Activated CD4-positive, alpha-beta T cell treated with anti-CD3 and anti-CD28 coated beads, Interleukin-10, Interleukin-2, amounts not matched to agents 100 ng/mL and 50 ng/mL, durations not matched to agents 16 hours and 8 hours (primary cell): ENCODE measurements at places on chromosomes 2 and 18.

DNA sequence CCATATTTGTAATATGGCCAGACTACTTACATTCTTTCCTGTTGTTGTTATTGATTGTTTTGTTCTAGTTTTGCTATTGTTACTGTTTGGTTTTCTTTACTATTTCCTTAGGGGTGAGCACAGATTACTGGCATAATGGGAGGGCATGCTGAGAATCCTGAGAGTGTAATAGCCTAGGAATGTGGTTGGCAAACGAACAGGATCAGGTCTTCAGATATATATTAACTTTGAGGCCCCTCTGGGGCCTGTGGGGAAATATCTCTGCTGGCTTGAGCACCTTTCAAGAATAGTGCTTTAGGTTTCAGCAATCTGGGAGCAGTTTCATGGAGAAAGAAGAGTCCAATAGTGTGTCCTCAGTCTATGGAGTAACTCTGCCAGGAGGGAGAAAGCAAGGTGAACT is 144.4 kb downstream of the THSD7B start:
- no peak for DNase-seq

DNA sequence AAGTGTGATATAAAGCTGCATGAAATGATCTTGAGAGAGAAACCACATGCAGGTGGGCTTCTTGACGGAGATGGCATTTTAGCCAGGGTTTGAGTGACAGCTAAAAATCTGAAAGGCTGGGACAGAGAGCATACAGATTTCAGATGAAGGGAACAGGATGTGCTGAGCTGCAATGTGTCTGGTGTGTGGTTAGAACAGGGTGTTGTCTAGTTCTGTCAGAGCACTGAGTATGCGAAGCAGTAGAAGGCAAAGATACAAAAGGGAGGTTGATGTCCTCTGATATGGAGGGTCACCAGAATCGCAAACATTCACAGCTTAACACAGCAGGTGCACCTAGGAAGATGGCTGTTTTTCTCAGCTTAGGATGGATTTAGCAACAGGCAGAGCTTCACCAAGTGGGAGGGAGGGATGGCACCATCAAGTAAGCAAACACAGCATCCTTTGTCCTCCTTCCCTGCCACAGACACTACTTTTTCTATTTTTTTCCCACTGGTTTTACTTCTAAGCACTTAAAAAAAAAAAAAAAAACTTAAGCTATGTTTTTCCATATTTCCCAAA is 182.5 kb downstream of the TMX3 start:
- DNase-seq = no peak

- no peak for DNase-seq
Measured at GRCh38 chr18:49921318-49921985, 108.1 kb upstream of the ACAA2 start.

GRCh38 chr2:241309684-241310117 is 5.8 kb downstream of the HDLBP start:
- DNase-seq = peak; percentile 82

- no peak for DNase-seq
Measured at GRCh38 chr2:42446503-42447271, 47.1 kb downstream of the KCNG3 start.

DNA sequence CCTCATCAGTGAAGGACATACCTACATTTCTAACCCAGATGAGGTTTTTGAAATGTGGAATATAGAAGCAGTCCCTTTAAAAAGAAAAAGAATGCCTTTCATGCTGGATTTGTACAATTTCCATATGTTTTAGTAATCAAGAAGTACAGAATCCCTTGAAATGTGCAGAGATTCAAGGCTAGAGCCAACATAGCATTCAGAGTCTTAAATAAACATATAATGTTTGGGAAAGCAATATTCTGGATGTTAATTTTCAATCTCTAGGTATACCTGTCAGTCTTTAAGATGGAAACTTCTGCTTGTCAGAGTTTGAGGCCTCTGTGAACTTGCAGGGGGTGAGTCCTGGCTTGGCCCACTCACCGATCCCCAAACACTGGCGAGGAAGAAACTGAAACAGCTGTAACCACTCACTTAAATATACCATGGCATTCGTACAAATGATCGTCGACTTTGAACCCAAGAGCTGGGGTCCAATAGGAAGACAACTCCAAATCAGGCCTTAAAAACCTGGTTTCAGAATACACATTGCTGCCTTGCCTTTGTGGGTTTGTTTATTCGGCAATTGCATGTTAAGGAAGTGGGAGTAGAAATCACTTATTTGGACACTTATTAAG is 132.8 kb upstream of the NCK2 start:
- DNase-seq = no peak

GRCh38 chr2:145572238-145572637 is 1052.3 kb upstream of the ZEB2 start:
- no peak for DNase-seq

- DNase-seq = no peak
Measured at GRCh38 chr2:44233450-44234128, 41.7 kb upstream of the SLC3A1 start.

DNA sequence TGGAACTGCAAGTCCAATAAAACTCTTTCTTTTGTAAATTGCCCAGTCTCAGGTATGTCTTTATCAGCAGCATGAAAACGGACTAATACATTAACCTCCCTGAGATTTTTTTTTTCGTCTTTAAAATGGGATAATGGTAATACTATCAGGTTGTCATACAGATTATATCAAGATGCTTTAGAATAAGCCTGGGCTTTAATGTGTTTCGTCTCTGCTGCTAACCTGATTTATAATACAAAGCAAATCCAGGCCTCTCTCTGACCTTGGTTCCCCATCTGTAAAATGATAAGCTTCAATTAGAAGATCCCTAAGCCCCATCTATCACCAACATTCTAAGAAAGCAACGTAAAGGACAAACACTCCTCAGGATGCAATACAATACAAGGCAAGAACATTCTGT is 283.5 kb downstream of the LRATD1 start:
- no peak for DNase-seq

- DNase-seq = no peak
Measured at GRCh38 chr18:56269958-56270357, 368.4 kb downstream of the TXNL1 start.

DNA sequence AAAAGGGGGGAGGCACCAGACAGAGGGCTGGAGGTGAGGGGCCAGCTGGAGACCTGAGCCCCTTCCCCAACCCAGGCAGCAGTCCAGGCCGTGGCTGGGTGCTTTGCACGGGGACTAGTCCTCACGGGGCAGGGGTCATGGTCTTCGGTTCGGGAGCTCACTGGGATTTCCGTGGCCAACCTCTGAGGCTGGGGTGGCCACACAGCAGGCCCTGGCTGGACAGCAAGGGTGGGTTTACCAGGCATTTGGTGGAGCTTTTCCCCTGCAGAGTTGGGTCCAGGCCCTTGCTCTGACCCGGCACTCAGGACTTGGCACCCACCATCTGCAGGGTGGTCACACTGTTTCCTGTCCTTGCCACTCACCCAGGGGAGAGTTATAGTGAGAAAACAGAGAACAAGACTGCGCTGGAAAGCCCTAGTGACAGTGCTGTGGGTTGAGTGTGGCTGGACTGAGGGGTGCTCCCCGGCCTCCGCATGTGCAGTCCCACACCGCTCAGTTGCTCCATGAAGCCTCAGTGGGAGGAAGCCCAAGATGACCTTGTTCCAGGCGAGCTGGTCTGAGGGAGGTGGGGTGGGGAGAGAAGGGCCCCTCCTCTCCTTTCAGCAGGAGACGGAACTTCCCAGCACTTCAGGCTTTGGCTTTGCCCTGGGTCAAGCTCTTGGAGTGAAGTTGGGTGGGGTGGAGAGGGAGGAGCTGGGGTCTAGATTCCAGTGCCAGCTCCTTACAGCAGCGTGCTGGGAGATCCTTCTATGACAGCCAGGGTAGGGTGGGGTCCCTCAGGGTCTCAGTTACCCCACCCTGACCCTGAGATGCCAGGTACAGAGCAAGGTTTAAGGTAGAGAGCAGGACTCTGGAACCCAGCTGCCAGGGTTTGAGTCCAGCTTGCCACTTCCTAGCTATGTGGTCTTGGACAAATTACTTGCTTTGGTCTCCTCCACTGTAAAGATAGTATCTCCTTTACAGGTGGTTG is 219.8 kb downstream of the DYSF start:
- DNase-seq = no peak

- no peak for DNase-seq
Measured at GRCh38 chr18:64893349-64893748, 744.5 kb upstream of the LINC00305 start.

- DNase-seq = no peak
Measured at GRCh38 chr2:135144343-135144742, 92.3 kb downstream of the RAB3GAP1 start.

DNA sequence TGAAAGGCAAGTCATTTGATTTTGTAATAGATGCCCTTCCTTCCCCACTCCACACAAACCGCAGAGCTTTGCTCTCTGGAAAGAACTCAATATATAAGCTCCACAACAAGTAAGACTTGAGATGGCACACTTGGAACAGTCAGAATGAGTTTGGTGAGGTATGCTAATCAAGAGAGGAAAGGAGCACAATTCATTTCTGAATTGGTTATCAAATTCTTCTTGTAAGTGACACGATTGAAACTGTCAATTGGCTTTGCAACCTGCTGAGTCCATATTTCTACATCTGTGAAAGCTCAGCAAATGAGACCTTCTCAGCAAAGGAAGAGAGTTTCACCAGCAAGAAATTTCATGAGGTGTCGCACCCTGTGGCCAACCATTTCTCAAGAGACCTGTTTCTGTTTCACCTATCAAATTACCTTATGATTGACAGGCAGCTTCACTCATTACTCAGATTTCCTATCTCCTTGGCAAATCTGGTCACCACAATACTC is 19.1 kb downstream of the CTLA4 start:
- peak; percentile 96 for DNase-seq

- DNase-seq = no peak
Measured at GRCh38 chr2:131056204-131056931, 36.9 kb downstream of the FAM168B start.

DNA sequence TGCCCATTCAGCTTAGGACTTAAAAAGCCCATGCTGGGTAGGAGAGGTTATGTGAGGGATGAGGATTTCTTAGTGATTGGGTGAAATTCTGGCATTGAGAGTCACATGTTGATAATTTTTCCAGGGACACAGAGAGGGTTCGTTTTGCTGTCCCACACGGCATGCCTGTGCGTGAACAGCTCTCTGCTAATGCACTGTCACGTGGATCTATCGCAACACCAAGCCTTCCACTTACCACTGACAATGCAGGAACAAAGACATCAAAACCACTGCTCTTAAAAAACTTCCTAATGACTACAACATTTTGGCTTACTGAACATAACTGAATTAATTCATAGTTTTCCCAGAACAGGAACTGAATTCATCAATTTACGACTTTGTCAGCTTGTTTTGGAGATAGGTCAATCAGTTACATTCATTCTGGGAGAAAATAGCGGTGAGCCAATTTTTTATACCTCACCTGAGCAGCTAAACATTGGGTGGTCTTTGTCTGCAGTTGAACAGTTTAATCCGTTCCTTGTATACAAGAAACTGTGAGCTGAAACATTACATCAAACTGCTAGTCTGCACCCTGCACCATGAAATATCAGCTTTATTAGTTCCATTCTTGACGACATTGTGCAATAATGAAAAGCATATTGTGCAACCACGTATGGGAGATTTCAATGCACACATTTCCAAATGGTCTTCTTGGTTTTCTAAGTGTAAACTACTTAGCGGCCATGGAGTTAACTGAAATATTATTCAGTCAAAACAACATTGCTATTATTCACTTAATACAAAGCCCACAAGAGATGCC is 127.1 kb downstream of the LPIN1 start:
- DNase-seq = no peak

DNA sequence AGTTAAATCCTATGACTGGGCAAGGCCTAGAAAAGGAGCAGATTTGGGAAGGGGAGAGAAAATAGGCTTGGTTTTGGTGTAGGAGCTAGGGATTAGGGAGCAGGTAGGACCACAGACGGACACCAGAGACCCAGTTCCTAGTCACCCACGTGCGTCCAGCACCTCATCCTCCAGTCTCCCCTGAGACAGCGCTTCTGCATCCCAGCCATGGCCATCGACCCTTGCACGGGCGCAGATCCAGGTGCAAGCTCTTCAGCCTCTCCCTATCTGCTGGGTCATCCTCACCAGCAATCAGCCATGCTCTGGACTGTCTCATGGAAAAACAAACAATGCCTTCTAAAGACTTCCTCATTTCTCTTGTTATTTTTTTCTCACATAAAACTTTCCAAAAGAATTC is 246.8 kb upstream of the RAB6C start:
- DNase-seq = no peak

GRCh38 chr2:190649035-190649797 is at the start of gene NAB1:
Gene NAB1, plus strand, starts transcription at chr2:190649083. Its CDS starts 10,094 bp downstream, at chr2:190659177.
- peak; percentile 57 for DNase-seq

- DNase-seq = no peak
Measured at GRCh38 chr2:20935168-20935775, 108.6 kb downstream of the APOB start.

- DNase-seq = no peak
Measured at GRCh38 chr18:2134364-2134763, 436.9 kb downstream of the METTL4 start.

GRCh38 chr2:60764736-60765534 is 8.9 kb downstream of the PAPOLG start:
- peak; percentile 14 for DNase-seq

- DNase-seq = no peak
Measured at GRCh38 chr18:53780666-53781065, 443.8 kb downstream of the MBD2 start.

DNA sequence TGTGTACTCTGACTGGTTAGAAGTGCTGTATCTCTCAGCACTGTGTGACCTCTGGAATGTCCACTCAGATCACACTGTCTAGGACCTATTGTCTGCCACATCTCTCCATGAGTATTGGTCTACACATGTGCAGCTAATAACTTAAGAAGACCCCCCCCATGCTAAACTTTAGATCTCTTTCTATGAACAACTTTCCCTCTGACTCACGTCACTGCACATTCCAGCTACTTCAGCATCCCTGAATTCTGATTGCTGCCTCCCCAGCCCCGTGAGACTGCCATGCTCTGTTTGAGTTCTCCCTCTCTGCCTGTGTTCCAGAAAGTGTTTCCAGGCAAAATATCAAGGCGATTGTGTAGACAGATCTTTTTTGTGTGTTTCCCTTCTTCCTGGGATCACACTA is 41.8 kb downstream of the RAPGEF4 start:
- DNase-seq = no peak

DNA sequence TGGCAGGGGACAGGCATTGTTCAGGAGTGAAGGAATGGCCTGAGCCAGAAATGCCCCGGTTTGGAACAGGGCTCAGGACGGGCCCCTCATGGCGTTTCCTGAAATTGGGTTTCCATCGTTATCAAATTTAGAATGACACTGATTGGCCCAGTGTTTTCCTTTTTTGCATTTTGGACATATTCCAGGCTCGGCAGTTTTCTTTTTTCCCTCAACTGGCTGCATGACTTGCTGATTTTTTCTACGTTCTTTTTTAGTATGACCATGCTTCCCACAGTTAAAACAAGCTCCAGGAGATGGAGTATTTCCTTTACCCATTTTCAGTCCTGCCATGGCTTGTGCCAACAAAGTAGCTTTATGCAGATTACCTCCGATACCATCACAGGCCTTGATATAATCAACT is 20.4 kb upstream of the LYG2 start:
- DNase-seq = no peak

DNA sequence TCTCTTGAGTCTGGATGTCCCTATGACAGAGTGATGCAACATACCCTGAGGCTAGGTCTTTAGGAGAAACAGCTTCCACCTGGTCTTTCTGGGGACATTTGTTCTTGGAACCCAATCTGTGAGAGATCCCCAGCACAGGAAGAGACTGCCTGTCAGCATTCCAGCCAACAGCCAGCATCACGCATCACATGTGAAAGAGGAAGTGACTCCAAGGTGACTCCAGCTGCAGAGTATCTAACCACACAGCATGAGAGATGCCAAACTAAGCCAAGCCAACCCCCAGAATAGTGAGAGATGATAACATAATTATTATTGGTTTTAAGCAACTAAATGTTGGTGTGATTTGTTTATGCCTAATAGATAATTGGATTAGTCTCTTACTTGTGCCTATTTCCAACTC is 35.7 kb downstream of the C18orf63 start:
- no peak for DNase-seq
